HAP-1 (cell line): ENCODE measurements at places on chromosomes 3 and 15.

DNA sequence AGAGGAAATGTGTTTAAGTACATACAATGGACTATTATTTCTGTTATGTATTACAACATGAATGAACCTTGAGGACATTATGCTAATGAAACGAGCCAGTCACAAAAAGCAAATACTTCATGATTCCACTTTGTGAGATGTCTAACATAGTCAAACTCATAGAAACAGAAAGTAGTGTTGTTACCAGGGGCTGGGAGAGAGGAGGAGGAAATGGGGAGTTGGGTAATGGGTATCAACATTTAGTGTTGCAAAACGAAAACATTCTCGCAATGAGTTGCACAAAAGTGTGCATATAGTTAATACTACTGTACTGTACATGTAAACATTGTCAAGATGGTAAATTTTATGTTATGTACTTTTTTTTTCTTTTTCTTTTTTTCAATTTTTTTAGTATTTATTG is 194.3 kb downstream of the IL5RA start:
- DNase-seq = no peak

- DNase-seq = no peak
Observed at GRCh38 chr3:4351164-4351855, 48.1 kb downstream of the SETMAR start.

- no peak for DNase-seq
Observed at GRCh38 chr3:44020143-44020542, 221.5 kb upstream of the TOPAZ1 start.

DNA sequence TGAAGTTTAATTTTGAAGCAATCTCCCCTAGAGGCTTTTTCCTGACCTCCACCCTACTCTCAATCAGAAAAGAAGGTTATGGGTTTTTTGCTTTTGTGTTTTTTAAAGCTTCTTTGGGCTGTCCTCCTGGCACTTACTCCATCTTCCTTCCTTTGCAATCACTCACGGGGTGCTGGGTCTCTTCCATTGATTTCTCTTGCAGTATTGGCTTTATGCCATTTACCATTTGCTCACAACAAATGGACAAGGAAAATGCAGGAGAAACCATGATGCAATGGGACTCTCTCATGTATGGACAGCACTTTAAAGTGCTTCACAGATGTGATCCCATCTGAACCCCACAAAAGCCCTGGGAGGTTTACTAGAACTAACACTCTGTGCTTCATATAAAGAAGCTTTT is 57.5 kb downstream of the SST start:
- no peak for DNase-seq
